ENCODE measurements at places on chromosomes 12 and 14.

- DNase-seq: no peak
Measured at GRCh38 chr12:79891506-79892162, 43.3 kb downstream of the PPP1R12A start.

DNA sequence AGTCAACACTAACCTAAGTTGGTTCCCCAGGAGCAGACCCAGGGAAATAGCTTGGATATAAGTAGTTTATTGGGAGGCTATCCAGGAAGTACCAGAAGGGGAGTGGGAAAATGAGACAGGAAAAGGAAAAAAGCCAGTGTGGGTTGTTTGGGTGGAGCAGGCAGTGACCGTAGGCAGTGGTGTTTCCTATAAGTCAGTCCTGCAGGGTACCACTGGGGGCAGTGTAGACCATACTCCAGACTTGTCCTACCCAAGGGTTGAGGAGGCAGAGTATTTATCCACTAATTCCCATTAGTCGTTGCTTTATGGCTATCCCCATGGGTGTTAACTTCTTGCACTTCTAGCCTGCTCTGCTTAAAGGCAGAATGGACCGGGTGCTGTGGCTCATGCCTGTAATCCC lies 6.4 kb upstream of the CCDC60 start:
- no peak for DNase-seq

DNA sequence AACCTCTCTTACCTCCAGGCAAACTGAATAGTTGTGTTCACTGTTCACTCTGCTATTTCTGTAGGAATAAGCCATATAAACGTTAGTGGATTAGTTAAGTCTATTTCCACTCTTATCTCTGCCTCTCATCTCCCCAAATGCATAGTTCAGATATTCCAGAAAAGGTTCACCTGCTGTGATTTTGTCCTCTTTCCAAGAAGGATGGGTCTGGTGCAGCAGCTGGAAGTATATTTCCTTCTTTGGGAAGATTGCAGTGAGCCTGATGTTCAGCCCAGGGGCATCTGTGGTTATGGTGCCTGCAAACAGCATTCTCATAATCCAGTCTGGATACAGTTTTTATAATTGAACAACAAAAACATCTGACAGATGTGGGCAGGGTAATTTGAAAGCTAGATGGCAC lies 97.7 kb downstream of the TPH2 start:
- no peak for DNase-seq

DNA sequence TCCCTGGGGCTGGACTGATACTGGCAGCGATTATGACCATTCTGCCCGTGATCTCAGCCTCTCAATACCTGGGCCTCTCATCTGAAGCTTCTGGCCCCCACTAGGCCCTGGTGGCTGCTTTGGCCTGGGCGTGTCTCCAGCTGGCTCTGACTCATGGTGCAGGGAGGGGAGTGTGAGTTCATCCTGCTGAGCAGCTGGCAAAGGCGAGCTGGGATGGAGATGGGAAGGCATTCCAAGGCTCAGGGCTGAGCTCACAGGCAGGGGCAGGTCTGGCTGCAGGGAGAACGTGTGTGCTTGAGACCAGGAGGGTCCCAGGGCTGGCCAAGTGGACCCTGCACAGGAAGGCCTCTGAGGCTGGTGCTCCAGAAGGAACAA lies 221.8 kb downstream of the TMEM121 start:
- DNase-seq: no peak

DNA sequence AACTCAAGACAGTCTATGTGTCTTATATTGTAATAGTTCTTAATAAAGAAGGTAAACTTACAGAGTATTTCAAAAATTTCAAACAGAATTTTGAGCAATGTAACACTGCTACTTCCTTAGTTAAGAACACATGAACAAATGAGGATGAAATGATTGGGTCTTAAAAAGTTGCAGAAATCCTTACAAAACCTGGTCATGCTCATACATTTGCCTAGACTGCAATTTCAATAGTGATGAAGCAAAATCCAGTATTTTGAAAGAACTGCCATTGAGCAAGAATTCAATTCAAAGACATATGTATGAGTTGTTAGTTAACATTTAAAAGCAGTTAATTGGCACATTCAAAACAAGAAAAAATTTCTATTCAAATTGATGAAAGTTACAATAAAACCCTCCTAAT lies 17.8 kb upstream of the HIF1A start:
- no peak for DNase-seq

- DNase-seq: no peak
Measured at GRCh38 chr12:23810329-23810902, 139.1 kb downstream of the SOX5 start.

- no peak for DNase-seq
Measured at GRCh38 chr14:65849091-65849490, 436.6 kb downstream of the FUT8 start.

GRCh38 chr12:39441189-39441962 lies 1.5 kb downstream of the KIF21A start:
- DNase-seq: no peak
